ENCODE measurements at places on chromosomes 13 and 19.

- DNase-seq = no peak
Observed at GRCh38 chr13:33730147-33730546, 87.8 kb upstream of the RFC3 start.

DNA sequence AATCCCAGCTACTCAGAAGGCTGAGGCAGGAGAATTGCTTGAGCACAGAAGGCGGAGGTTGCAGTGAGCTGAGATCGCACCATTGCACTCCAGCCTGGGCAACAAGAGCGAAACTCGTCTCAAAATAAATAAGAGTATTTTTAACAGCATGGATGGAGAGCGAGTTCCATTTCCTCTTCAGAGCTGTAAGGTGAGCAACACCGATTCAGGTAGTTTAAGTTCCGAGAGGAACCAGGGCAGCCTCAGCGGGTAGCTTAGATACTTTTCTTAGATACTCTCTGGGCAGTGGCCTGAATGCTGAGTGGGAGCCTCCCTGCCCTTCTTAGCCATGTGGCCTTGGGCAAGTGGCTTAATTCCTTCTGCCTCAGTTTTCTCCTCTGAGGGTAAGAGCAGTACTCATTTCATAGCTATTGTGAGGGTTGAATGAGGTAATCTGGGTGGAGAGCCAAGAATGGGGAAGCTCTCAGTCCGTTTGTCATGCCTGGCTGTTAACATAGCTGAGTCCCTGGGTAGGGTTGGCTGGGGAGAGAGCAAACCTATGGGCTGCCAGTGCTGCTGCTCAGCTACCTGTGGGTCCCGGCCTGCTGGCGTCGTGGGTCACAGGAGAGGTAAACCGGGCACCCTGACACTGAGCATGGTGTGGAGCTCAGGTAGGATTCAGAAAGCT lies 4.1 kb downstream of the ATP11A start:
- DNase-seq = peak; percentile 72

GRCh38 chr19:49999371-50000010 lies 25.7 kb downstream of the VRK3 start:
- no peak for DNase-seq

DNA sequence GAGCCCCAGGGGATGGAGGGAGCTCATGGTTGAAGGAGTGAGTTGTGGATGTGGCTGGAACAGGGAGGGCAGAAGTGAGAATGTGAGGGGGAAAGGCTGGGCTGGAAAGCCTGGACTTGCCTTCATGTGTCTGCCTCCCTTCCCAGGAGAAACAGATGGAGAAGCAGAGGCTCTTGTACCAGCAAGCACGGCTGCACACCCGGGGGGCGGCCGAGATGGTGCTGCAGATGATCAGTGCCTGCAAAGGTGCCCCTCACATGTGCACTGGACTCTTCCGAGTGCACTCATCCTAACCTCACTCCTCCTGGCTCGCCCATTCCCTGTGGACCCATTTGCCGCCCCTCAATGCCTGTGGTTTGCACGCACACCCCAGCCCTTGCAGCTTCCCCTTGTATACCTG lies 83.2 kb downstream of the MAP4K1 start:
- DNase-seq = no peak

- no peak for DNase-seq
Observed at GRCh38 chr19:5803441-5803751, 1.5 kb upstream of the NRTN start.

GRCh38 chr19:1396019-1396767 lies 5.1 kb downstream of the GAMT start:
- no peak for DNase-seq

- DNase-seq = no peak
Observed at GRCh38 chr19:13055213-13056051, 47.2 kb downstream of the LYL1 start.

DNA sequence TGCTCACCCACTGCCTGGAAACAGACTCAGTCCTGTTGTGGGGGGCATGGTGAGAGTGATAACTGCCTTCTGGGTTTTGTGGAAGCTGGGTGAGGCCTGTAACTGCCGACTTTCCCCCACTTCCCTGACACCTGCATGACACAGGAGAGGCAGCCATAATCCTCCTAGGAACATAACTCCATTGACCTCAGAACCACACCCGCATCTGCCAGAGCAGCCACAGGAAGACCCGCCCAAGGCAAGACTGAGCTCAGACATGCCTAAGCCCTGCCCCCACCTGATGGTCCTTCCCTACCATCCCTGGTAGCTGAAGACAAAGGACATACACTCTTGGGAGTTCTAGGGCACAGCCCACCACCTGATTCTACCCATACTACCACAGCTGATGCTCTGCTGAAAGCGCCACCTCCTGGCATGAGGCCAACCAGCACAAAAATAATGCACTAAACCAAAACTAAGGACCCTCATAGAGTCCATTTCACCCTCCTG lies 326.7 kb downstream of the RBM26 start:
- no peak for DNase-seq

DNA sequence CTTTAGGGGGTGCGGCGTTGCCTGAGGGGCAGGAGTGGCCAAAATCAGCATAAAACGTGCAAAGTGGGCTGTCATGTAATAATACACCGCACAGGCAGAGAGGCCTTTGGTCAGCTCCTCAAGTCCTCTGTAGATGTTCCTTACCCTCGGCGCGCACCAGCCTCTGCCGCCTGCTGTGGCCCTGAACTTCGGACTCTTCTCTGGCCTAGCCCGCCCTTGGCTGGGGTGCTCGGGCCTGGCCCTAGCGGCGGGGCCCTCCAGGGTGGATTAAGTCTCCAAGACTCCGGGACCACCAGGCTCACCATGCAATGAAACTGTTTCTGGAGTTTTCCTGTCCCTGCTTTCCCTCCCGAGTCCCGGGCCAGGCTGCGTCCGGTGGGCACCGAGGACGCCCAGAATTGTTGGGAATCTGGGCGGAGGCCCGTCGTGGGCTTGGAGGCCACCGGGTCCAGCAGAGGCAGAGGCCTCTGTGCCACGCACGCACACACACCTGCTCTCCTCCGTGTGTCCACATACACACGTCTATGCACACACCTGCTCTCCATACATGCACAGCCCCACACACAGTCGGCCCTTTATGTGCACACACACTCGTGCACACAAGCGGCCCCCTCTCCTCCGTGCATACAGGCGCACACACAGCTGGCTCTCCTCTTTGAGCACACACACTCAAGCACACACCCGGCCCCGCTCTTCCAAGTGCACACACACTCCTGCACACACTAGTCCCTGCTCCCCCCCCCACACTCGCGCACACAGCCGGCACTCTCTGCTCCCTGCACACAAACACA lies 1.5 kb upstream of the TFDP1 start:
- no peak for DNase-seq

GRCh38 chr19:40549007-40549708 lies 27.5 kb upstream of the SHKBP1 start:
- DNase-seq = no peak

- DNase-seq = no peak
Observed at GRCh38 chr19:11236324-11237301, 2.8 kb upstream of the ANGPTL8 start.

DNA sequence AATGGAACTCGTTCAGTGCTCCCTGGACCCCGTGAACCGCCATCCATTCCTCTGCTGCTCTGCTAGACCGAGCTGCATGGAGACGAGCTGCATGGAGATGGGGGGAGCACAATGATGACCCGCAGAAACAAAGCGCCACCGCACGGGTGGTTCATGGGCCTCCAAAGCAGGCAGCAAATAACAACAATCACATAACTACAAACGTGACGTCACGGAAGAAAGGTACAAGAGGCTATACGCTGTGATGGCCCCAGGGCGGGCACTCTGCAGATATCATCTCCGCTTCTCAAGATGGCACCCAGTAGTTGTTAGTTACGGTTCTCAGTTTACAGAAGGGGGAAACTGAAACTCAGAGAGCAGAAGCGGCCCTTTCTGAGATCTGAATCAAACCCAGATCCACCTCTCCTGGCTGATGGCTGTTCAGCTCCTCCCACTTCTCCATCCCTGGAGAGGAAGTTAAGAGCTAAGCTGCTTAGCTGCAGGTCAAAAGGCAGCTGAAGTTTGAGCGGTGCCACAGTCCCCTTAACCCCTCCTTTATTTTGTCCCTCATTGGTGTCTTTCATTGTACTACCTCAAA lies 1.7 kb downstream of the ATP13A1 start:
- DNase-seq = peak; percentile 92

- DNase-seq = no peak
Observed at GRCh38 chr13:49304763-49305700, 57.3 kb downstream of the CDADC1 start.

DNA sequence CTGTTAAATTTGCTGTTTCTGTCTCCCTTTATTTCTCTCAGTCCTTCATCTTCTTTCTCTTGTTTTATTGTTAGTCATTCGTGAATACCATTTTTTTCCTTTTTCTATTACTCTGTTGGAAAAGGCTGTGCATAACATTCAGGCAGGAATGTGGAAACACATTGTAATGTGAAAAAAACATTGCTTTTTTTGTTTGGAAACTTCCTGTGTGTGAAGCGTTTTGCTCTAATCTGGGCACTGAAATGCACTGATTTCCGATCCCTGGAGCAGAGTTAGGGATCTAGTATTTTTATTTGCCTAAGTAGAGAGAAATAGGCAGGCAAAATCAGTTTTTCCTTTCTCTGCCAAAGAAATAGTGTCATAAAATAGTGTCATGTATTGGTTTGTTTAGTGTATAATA lies 155.5 kb downstream of the PCCA start:
- DNase-seq = no peak

DNA sequence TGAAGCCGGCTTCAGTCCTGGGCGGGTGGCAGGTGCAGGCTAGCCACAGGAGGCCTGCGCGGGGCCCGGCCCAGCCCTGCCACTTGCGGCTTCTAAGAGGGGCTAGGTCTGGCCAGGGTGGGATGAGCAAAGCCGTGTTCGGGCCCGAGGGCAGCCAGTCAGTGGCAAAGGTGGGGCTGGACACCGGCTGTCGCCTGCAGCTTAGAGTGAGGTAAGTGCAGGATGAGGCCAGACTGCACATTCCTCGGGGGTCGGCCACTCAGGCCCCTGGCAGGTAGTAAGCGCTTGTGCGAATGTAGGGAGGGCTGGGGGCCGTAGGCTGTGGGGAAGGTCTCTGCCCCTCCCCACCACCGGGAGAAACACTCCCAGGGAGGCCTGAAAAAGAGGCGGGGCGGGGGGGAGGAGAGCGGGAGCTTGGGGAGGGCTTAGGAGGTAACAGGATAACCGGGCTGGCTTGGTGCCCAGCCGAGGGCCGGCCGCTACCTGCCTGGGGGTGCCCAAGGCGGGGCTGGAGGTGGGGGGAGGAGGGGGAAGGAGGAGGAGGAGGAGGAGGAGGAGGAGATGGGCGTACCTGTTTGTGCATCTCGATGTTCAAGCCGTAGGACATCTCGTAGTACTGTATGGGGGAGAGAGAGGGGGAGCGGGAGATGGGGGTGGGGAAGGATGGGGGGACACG lies 6.4 kb downstream of the TLE5 start:
- DNase-seq = no peak

DNA sequence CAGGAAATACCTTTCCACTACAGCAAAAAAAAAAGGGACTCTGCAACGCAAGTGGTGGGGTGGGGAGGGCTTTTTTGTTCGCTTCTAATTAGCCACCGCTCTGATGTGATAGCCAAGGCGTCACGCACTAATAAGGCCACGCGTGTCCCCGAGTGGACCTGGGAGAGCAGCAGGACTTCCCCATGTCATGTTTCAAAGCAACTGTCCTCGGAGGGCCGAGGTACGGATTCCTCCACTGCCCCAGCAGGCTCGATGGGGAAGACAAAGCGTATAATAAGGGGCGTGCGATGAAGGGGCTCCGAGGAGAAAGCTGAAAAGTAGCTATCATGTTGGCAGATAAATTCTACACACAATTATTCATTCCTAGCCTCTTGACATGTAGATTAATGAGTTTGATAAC lies 179.7 kb upstream of the ZNF507 start:
- no peak for DNase-seq

- DNase-seq = peak; percentile 82
Observed at GRCh38 chr13:77323858-77324257, 3.0 kb downstream of the MYCBP2 start.

DNA sequence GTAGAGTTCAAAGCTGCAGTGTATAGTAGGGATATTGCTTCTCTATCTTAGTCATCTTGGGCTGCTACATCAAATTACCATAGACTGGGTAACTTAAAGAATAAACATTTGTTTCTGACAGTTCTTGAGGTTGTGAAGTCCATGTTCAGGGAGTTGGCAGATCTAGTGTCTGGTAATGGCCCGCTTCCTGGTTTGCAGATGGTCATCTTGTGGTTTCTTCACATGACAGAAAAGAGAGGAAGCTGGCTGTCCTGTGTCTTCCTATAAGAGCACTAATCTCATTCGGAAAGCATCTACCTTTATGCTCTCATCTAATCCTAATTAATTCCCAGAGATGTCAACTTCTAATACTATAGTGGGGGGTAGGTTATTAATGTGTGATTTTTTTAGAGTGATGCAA lies 6.2 kb downstream of the ZNF763 start:
- peak; percentile 90 for DNase-seq

GRCh38 chr19:18665771-18666202 lies 17.7 kb upstream of the CRTC1 start:
- DNase-seq = no peak

DNA sequence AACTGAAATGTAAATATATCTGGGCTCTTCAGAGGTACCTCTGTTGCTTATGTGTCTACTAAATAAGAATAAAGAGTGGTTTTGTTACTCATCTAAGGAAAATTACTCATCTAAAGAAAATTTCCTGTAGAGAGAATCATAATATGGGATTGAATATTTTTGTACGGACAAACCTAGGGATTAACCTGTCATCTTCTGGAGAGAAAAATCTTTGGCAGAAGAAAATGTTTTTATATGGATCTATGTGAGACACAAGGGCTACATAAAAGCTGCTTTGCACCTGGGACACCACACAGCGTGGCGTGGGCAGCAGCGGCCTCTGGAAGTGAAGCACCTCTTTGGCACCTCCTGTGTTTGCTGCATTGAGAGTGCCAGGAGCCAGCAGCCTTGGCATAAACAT lies 242.9 kb upstream of the DACH1 start:
- DNase-seq = no peak

GRCh38 chr19:33376423-33376822 lies 2.9 kb downstream of the CEBPG start:
- no peak for DNase-seq

DNA sequence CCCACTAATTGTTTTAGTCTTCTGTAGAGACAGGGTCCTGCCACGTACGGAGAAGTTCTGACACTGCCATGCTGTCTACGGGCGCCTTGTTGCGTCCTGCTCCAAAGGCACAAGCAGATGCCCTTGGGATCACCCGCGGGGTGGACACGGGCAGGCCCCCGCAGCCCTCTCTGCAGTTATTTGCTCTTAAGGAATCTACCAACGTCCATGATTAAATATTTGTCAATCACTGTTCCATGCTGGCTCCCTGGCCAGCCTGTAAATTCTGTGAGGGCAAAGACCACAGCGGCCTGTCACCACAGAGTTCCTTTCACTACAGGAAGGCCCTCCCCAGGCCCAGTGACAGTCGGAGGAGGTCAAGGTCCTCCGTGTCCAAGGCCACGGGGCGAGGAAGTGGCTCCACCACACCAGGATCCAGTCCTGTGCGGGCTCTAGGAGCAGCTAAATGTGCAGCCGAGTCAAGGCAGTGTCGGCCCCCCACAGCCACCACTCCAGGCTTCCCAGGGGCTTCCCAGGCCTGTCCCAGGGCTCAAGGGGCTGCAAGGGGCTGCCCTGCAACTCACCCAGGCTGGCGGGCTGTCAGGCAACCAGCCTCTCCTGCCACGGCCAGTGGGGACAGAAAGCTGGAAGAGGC lies 2.1 kb downstream of the RNF126 start:
- DNase-seq = no peak

GRCh38 chr19:17058236-17058635 lies 17.0 kb downstream of the HAUS8 start:
- peak; percentile 49 for DNase-seq

GRCh38 chr13:33258808-33259193 lies 26.8 kb downstream of the STARD13 start:
- DNase-seq = no peak

- no peak for DNase-seq
Observed at GRCh38 chr19:38638461-38638860, 9.0 kb upstream of the ACTN4 start.

GRCh38 chr13:49530457-49530856 lies 34.7 kb downstream of the PHF11 start:
- peak; percentile 63 for DNase-seq
